ENCODE measurements at places on chromosomes 2 and 18.

DNA sequence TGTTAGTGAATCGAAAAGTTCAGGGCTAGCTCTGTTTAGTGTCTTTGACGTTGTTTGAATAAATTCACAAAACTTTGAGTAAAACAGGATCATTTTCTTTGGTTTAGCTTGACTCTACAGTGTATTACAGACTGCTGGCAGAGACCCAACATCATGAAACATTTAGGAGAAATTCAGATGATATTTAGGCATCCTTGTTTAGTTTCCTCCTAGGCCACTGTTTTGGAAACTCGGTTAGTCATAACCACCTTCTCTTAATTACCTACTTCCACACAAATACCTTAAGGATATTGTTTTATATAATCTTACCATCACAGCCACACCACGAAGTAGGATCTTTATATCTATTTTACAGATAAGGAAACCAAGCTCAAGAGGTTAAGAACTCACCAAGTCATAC is 7.8 kb downstream of the LIMS1 start:
- no peak for DNase-seq

DNA sequence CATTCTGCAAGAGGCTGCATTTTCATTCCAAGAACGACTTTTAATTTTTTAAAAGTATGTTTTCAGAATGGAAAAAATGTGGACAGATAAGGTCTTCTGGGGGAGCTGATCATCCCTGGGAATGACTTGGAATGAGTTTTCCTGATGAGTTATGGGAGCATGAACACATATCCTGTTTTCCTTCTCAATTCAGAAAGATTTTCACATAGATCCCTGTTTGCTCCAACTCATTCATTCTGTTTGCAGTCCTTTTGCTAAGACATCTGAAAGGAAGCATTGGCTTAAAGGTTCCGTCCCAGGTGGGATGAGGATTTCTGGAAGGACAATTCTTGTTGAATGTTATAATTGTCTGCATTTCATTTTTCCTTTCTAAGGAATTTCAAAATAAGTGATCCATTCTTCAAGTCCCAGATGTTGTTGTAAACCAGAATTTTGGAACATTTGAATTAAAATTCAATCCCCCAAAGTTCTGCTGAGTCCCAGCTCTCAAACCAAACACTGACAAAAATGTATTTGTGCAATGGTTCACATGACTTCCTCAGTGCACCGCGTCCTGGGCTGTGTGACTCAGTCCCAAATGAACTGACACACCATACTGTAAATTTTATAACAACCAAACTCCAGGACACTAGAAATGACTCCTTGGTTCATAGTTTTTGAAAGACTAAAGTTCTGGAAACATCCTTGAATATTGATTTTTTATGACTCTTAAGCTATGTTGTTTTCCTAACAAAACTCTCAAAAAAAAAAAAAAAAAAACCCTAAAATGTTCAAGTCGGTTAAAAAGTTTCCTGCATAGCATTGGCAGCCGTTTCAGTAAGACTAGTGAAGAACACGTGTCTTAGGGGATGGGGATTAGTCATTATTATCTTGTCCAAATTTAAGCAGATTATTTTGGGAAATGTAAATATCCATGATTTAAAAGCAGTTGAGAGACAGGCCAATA is 281.8 kb upstream of the TCF4 start:
- DNase-seq, result no peak

DNA sequence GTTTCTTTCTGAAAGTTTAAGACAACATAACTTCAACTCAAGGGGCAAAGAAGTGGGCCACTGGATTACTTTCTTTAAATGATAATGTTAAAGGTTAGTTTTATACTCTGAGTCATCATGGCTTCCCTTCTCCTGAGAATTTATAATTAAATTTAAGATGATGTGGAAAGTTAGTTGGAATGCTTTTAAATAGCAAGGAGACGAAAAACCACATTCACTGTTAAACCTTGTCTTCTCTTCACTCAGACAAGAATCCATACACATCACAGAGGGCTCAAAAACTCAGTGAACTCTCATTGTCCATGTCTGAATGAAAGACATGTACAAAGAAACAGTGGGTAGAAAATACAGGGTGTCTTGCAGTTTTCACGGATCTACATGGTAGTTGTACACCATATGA is 65.6 kb downstream of the COL5A2 start:
- no peak for DNase-seq

GRCh38 chr2:95695613-95696012 is 103.8 kb downstream of the TRIM43 start:
- no peak for DNase-seq

- no peak for DNase-seq
These were observed 764.6 kb upstream of the PKDCC start for GRCh38 chr2:41283079-41283775.

GRCh38 chr2:134314681-134315368 is 61.0 kb downstream of the MGAT5 start:
- no peak for DNase-seq

DNA sequence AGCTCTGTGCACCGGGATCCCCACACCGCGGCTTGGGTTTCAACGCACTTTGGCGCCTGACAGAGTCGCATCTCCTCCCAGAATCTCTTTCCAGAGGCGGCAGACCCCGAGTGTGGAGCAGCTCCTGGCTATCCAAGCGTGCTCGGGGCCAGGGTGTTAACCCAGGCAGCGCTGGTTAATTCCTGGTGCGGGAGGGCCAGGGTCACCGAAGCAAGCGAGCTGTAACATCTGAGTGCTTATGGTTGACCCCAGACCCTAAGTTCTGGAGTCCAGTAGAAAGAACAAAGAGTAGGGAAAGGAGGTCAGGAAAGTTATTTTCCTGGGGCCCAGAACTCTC is 566 bp upstream of the OSR1 start:
- no peak for DNase-seq

- no peak for DNase-seq
These were observed 27.9 kb downstream of the TGFBRAP1 start for GRCh38 chr2:105301646-105302045.

- DNase-seq, result no peak
These were observed 136.2 kb downstream of the CLIP4 start for GRCh38 chr2:29251406-29251805.

- DNase-seq, result no peak
These were observed 116.4 kb upstream of the NYAP2 start for GRCh38 chr2:225282858-225283710.

DNA sequence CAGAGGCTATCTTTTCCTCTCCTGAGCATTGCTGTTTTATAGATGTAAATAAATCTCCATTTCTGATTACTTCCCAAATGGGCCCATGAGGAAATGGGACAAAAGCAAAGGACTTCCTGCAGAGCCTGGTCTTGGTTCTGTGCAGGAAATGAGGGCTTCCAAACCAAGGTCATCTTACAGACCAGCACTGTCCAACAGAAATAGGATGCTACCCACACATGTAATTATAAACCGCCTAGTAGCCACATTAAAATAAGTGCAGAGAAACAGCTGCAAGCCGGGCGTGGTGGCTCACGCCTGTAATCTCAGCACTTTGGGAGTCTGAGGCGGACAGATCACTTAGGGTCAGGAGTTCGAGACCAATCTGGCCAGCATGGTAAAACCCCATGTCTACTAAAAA is 6.2 kb downstream of the TTL start:
- DNase-seq, result no peak

GRCh38 chr2:173291412-173291811 is 63.3 kb upstream of the CDCA7 start:
- DNase-seq, result no peak

DNA sequence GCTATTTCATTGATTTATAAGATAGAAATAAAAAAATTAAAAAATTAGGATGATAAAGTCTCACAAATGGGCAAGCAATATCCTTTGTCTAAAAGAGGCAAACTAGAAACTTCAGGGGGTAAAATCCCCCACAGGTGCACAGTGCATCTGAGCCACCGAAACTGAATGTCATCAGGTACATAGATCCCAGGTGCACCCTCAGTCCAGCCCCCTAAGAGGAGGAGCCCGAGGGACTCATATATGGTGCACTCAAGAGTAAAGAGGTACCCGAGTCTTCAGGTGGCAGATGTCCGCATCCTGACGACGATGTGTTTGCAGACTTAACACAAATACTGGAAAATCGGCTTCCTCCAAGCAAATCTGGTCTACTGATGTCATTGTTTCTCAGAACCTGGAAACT is 11.3 kb downstream of the QPCT start:
- no peak for DNase-seq

DNA sequence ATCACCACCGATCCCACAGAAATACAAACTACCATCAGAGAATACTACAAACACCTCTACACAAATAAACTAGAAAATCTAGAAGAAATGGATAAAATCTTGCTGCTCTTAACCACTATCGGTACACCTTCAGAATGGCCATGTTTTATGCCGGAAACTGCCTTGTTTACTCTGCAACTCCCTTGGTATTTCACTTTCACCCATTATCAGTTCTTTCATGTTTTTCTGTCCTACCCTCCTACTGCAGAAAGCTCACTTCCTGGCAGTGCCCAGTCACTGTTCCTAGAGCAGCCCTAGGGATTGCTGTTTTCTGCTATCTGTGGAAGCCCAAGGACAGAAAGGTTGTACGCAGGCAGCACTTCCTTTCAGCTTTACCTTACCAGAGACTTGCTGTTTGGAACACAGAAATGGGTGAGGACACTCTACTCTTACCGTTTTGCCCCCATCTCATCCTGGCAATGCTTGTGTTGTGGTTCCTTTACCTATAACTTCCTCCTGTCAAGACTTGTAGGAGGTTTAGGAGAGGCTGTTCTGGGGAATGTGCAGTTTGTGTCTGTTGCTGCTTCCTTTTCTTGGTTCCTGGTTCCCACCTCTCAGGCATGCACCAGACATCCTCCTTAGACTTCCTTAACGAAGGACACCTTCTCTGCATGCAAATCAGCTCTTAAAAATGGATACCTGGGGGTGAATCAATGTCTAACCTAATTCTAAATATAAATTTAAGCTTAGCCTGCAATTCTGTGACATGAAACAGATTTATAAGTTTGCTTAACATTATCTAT is 394.4 kb downstream of the SPAG16 start:
- no peak for DNase-seq

DNA sequence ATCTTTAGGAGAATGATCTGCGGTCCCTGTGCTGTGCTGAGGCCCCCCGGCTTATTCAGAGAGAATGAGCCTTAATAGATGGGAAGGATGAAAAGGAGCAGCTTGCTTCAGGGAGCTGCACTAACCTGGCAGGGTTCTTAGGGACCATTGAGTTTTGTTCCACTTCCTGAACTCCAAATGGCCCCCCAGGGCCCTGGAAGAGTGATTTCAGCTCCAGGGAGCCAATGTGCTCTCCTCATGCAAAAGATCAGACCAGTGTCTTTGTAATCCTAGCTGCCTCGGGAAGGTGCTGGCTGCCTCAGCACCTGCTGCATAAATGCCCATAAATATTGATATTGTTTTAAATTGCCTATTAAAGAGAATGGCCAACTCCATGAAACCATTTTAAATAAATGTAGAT is 210.2 kb downstream of the NCK2 start:
- DNase-seq, result no peak

All from C1 segment of cervical spinal cord (tissue), 14 donors.